ENCODE measurements at places on chromosomes 12 and 14.

DNA sequence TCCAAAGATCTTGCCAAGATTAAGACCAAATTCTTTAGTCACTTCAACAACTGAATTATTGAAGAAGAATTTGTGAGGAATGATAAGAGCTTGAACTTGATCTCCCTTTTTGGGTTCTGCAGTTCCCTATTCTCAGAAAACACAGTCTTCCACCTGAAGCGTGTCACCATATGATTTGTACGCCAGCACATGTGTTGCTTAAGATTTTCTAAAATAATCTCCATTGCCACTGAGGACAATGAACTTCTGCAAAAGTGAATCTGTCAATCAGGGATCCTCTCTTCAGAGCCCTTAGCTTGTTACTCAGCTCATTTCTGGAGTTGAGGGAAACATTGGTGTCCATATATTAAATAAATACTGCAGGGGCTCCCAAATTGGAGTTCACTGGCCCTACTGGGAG, 4.2 kb upstream of the SPIC start:
- no peak for DNase-seq

DNA sequence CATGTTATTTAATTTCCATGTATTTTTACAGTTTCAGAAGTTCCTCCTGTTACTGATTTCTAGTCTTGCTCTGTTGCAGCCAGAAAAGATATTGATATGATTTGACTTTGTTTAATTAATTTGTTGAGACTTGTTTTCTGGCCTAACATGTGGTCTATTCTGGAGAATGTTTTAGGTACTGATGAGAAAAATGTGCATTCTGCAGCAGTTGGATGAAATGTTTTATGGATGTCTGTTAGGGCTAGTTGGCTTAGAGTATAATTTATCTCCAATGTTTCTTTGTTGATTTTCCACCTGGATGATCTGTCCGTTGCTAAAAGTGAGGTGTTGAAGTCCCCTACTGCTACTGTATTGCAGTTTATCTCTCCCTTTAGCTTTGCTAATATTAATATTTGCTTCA, 54.4 kb downstream of the GPR137C start:
- DNase-seq: no peak

- DNase-seq: no peak
Measured at GRCh38 chr14:97198813-97199212, 401.6 kb downstream of the VRK1 start.

GRCh38 chr14:87540339-87540738, 452.6 kb downstream of the GALC start:
- no peak for DNase-seq

GRCh38 chr12:116881877-116882507, 751 bp upstream of the HRK start:
- DNase-seq: no peak

- no peak for DNase-seq
Measured at GRCh38 chr14:68975667-68976066, 3.4 kb downstream of the ACTN1 start.

DNA sequence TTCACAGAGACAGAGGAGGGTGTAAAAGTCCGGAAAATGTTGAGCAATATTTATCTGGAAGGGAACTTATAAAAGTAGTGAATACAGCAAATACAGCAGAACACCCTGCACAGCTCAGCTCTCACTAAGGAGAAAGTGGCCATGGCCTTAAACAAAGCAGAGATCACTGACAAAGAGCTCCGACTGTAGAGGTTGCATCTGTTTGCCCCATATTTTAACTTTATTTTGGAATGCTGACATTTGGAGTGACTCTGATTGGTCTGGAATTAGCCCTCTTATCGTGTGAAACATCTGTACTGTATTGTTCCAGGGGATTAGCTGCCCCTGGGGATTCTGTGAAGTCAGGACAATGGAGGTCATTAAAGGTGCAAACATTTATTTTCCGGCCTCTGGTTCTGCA, 1275.7 kb upstream of the FLRT2 start:
- no peak for DNase-seq
